ENCODE measurements at places on chromosomes 1 and 21. TPM values are rescaled to one million over a fixed set of nuclear protein-coding genes. Genes with fewer than 3 reads are reported as not detected.

The NAXE gene
- total RNA-seq, result 68.7 TPM

The FAM151A gene
- not detected for total RNA-seq

The TLCD4 gene
- not detected for total RNA-seq

The C1orf35 gene
- total RNA-seq, result 15.6 TPM

The JAM2 gene
- 1.9 TPM for total RNA-seq

The SYNC gene
- 112 TPM for total RNA-seq

The KMO gene
- not detected for total RNA-seq

The KCNE1 gene
- total RNA-seq, result 0.43 TPM

The ATP1A2 gene
- 0.13 TPM for total RNA-seq

The BRINP2 gene
- not detected for total RNA-seq

The TTLL10 gene
- not detected for total RNA-seq

The COL8A2 gene
- total RNA-seq, result 30.5 TPM

The SPRR2A gene
- not detected for total RNA-seq

The UTS2 gene
- not detected for total RNA-seq

The OR2T27 gene
- total RNA-seq, result not detected

The PPT1 gene
- total RNA-seq, result 38.3 TPM

The BCAS2 gene
- total RNA-seq, result 44.4 TPM

The GPR153 gene
- total RNA-seq, result 8.6 TPM

The MANEAL gene
- 0.65 TPM for total RNA-seq

The OR2L5 gene
- total RNA-seq, result not detected

The ENAH gene
- total RNA-seq, result 113 TPM

The WDR64 gene
- total RNA-seq, result not detected

The GBP7 gene
- not detected for total RNA-seq

The RGS7 gene
- total RNA-seq, result 0.32 TPM

The AK5 gene
- total RNA-seq, result 81.3 TPM

The BSDC1 gene
- total RNA-seq, result 83.8 TPM

The WDR47 gene
- 17.9 TPM for total RNA-seq

The MFSD2A gene
- 4.6 TPM for total RNA-seq

The ADORA3 gene
- total RNA-seq, result not detected

The HSD3B1 gene
- total RNA-seq, result not detected

The XPR1 gene
- 15.6 TPM for total RNA-seq

The CFHR3 gene
- total RNA-seq, result not detected

The LCE3B gene
- total RNA-seq, result not detected

The CD52 gene
- total RNA-seq, result not detected

Data from GM23248 (cell line).